ENCODE measurements at places on chromosomes 3 and 15.

- no peak for DNase-seq
These were observed 505 bp upstream of the WNT5A start for GRCh38 chr3:55487381-55488241.

GRCh38 chr3:170903123-170903522 lies 5.3 kb downstream of the EIF5A2 start:
- no peak for DNase-seq

DNA sequence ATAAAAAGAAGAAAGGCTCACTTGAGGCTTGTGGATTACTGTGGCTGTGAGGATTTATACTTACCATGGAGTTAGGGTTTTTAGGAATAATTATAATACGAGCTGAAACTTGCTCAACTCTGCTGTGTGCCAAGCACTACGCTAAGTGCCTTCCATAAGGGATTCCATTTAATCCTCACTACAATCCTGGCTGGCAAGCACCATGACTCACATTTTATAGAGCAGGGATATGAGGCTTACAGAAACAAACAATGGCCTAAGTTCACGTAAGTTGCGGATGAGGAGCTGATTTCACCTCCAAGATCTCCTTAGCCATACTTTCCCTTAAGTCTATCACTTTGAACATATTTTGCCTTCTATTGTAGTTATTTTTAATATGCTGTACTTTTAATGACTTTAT lies 43.9 kb upstream of the ARL8B start:
- no peak for DNase-seq

DNA sequence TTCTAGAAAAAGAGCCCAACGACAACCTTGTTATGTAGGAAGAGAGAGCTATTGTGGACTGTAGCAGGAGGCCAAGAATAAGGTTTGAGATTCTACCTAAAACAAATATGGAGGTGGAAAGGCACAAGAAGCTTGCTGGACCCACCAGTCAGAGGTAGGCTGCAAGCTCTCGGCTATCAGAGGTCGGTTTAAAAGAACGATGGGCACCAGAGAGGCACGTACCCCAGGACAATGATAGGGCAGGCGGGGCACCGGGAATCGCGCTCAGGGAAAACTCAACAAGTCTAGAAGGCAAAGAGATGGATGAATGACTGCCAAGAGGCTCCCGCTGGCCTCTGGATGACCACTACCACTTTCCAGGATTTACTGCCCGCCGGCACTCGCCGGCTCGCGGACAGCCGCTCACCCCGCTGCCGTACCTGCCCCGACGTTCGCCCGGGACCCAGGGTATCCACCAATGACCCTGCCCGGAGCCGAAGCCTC lies 1.1 kb downstream of the HDGFL3 start:
- DNase-seq: no peak

- DNase-seq: no peak
These were observed 70.1 kb downstream of the KLF15 start for GRCh38 chr3:126287171-126287535.

Measured in stimulated activated CD8-positive, alpha-beta memory T cell treated with anti-CD3 and anti-CD28 coated beads, Interleukin-15, amount 100 ng/mL, for 1 hour (primary cell).